ENCODE measurements at places on chromosomes 7 and 10.

- no peak for DNase-seq
Observed at GRCh38 chr7:4271716-4272015, 410.4 kb upstream of the FOXK1 start.

DNA sequence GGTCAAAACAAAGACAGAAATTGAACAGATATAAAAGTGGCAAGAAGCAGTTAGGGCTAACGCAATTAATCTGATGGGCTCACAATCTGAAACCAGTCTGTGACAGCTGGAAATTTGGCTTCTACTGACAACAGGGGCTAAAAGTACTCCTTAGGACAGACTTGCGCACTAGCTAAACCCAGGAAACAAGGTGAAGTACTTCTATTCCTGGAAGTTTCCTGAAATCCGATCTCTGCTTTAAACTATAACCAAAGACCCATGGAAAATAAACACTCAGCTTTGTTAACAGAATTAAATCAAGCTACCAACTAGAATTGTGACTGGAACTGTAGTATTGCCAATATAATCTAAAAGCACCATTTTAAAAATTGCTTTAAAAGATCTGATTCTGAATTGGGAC, 520.2 kb upstream of the ZWINT start:
- no peak for DNase-seq

DNA sequence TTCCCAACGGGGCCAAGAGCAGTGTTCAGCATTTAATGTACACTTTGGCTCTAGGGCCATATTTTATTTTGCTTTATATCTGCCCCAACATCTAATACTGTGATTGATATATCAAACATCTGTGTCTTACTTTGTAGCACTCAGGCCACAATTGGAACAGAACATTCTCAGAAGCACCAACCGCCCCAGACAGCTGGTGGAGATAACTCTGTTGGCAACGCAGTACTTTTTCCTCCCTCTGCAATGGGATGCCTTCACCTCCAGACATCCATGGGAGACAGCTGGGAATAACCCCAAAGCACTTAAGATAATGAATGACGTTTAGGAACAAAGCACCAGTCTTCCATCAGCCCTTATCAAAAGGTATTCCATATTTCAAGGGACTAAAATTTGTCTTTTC, 57.4 kb downstream of the PIP4K2A start:
- no peak for DNase-seq

DNA sequence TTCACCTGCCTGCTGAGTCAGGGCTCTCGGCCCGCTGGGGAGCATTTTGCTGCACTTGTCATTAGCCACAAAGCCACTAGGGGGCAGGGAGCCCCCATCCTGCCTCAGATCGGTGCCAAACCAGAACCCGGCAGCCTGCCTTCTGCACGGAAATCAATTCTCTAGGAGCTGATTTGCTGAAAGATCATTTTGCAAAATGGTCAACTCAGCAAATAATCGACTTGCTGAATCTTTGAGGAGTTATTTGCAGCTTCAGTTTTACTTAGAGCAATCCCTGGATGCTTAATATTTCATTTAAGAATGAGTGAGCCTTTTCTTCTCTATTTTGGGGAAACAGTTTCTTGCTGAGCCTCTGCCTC, 1.7 kb upstream of the GIMAP8 start:
- peak; percentile 92 for DNase-seq

- DNase-seq: no peak
Observed at GRCh38 chr10:77763453-77764430, 126.1 kb upstream of the KCNMA1 start.

GRCh38 chr7:18655912-18656311, 160.4 kb downstream of the HDAC9 start:
- no peak for DNase-seq

DNA sequence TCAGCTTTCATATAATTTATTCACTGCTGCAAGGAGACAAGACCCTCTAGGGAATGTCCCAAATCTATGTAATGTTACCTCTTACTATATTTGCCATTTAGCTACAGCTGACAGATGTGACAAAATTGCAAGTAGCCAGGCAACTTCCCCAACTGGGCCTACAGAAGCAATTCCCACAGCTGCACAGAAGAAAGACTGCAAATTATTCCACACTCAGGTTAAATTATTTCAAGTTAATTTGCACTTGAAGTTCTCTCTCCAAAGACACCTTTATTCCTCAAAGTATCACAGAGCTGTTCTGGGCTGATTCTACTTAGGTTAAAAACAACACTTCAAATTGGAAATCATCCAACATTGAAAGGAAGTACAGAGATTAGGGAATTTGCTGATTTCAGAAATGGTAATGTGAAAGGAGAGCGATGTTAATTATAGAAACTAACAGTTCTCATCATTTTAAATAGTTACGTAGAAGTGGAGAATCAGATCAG, 133.6 kb downstream of the THSD7A start:
- DNase-seq: no peak

GRCh38 chr10:113647812-113648211, 16.0 kb downstream of the NRAP start:
- no peak for DNase-seq

- no peak for DNase-seq
Observed at GRCh38 chr7:87658553-87658952, 30.4 kb downstream of the RUNDC3B start.

DNA sequence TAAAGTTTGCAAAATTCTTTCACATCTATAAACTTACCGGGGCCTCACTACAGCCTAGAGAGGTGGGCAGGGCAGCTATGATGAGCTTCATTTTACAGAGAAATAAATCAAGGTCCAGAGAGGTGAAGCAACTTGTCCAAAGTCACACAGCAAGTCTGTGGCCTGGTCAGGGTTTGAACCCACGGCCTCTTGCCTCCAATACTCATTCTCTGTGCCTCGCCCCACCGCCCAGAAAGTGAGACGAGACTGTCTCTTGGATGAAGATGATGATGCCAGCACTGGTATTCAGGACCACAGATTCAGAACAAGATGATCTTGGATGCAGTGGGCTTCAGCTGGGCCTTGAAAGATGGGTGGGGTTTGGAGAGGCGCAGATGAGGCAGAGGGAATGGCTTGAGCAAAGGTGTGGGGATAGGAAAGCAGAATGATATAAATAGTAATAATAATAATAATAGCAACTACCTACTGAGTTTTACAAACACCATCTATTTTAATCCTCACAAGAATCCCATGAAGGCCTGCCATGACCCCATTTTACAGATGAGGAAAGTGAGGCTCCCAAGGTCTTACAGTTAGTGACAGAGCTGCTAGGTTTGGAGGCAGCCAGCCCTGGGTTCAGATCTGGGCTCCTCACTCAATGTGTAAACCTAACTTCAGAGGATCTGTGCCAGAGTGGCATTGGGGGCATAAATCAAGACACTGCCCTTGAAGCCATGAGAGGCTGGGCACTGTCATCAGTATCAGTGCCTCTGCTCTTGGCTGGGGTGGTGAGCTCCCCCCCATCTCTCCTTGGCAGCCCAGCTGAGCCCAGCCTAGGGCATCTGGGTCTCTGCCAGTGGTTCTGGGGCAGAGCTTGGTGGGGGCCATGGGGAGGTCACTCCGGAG, 70.0 kb downstream of the NEURL1 start:
- no peak for DNase-seq

DNA sequence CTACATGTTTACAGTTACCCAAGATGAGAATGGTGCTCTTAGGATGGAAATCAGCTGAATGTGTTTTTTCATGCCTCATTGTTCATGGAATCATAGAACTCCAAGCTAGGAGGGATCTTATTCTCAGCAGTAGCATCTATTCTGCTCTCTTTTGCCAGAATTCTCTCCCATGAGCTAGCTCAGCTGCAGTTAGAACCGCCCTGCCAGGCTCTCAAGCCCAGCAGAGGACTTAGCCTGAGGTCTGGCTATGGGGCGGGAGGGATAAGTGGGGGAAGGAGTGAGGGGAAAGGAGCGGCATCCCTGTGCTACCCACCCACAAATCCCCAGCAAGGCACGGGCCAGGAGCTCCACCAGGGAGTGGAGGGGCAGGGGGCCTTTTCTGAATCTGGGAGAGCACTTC, 120.7 kb upstream of the PLXNA4 start:
- no peak for DNase-seq

- DNase-seq: no peak
Observed at GRCh38 chr7:159027056-159027788, 117.4 kb downstream of the VIPR2 start.

GRCh38 chr7:38773430-38773829, 135.6 kb downstream of the VPS41 start:
- no peak for DNase-seq

DNA sequence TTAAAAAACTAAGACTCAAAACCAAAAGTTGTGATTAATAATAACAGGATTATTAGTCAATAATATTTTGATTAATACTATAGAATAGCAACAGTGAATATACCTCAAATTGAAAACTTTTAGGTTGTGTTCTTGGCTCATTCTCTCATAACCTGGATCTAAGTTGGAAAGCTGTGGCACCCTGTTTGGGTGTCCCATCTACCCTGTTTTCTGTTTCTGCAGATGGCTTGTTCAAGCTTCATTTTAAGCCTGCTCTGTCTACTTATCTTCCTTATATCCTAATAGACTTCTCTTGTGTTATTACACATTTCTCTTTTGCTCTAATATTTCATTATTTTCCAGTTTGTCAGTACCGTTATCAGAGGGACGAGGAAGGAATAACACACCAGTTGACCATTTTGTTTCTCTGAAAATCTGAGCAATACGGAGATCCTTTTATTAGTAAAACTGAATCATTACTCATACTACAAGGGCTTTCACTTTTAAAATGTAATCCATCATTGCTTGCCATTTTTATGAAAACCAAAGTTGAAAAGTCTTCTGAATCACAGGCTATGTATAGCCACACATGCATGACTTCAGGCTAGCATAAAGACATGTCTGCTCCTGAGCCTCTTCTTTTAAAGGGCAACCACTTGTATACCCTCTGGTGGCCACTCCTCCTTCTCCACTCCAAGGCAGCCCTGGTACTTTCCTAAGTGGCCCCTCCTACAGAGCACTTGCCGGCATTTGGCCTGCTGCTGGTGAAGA, 22.3 kb downstream of the COX15 start:
- no peak for DNase-seq

DNA sequence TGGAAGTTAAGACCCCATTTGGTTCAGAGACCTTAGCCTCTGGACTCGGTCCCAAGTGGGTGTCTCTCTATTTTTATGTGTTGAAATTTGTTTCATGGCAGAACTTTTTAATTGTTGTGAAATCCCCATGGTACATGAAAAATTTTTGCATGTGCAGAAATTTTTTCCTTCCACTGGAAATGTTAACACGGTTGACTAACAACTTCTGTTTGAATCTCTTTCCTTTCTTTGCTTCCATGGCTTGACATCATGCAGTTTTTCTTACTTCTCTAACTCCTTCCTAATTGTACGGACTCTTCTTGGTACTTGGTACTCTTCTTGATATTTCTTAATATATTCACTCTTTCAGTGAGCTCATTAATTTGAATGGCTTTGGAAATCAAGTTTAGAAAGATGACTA, 18.3 kb downstream of the MDFIC start:
- no peak for DNase-seq

DNA sequence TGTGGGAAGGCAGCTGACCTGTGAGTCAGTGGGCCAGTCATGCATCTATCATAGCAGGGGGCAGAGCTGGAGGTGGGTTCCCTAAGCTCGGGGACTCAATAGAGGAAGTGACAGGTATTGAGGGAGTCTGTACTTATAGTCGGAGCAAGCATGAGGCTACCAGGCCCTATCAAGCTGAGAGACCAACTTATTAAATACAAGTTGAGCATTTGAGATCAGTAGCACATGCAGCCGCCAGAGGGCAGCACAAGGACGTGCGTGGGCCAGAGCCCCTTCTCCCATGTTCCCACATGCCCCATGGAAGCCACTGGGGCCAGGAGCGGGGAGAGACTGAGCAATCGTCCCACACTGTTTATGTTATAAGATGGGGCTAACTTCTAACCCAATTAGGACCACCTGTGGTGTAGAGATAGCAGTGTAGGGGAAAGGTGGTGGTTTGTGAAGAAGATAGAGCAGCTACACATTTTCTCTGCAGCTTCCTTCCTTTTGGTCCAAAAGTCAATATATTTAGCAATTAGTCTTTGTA, 13.0 kb upstream of the STK31 start:
- DNase-seq: peak; percentile 54

DNA sequence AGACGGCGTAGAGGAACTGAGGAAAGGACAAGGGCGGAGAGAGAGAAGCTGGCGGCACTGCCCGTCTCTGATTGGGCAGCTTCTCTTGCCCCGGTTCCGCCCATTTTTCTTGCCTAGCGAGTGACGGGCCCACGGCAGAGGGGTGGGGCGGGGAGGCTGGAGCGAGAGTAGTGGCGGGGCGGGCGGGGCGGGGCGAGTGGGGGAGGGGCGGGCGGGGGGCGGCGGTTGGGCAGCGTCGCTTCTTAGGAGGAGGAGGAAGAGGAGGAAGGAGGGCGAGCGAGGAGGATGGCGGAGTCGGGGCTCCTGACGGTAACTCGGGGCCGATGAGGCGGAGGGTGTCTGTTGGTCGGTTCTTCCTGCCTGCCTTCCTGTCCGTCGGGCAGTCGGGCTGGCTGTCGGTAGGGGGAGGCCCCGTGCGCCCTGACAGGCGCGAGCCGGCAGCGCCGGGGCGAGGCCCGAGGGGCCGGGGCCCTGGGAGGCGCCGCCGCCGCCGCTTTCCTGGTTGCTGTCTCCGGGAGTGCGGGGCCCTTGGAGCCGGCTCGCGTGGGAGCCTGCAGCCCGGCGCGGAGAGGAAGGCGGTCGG, at the start of gene SHOC2:
SHOC2 (plus strand) TSS at position 256 of the 583 bp plus-strand sequence. CDS start 44,755 bp downstream, outside the sequence.
- DNase-seq: peak; percentile 100

GRCh38 chr10:110985497-110986275, 66.3 kb downstream of the SHOC2 start:
- DNase-seq: no peak

GRCh38 chr7:159026271-159027055, 118.2 kb downstream of the VIPR2 start:
- no peak for DNase-seq

DNA sequence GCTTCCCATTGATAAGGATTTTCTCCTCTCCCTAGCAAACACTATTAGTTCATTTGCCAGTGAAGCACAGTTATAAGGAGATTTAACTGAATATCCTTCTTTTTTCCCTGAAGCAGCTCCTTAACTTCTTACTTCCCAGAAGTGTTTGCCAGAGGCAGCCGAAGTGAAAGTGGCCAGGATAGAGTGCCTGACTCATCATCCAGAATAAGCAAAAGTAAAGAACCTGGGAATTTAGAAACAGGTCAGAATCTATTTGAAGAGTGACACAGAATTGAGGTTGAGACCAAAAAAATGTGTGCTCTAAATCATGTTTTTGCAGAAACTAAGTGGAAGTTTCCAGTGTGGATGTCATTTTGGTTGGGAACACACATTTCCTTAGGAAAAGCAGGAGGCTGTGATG, 249.6 kb upstream of the VWC2 start:
- no peak for DNase-seq

GRCh38 chr7:158722574-158723237, 18.1 kb upstream of the NCAPG2 start:
- DNase-seq: no peak

GRCh38 chr7:111763221-111763801, 201.0 kb upstream of the IMMP2L start:
- no peak for DNase-seq

- no peak for DNase-seq
Observed at GRCh38 chr7:95238252-95238943, 85.9 kb downstream of the PON1 start.

GRCh38 chr7:741850-742249, 14.8 kb upstream of the PRKAR1B start:
- no peak for DNase-seq
